CD4-positive, alpha-beta T cell (primary cell): ENCODE measurements at places on chromosomes 7 and 10.
A peak's percentile ranks its signal among the peaks of the same experiment; 100 is the strongest.

DNA sequence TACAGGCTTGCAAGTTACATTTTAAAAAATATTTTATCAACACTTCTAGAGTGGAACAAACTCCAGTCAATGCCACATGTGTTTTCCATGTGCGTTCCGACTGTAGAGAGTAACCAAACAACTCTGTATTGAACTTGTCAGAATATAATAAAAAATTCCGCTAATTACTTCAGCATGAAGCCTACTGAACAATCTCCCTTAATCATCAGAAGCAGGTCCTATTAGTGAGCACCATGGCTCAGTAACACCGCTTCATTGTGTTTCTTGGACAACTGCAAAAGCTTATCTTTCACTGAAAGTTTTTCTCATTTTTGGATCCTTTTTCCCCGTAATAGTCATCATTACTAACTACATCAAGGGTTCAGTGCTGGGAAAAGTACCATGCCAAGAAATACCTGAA is 117.0 kb downstream of the MKX start:
- DNase-seq = no peak

GRCh38 chr7:158804335-158804734 is 25.0 kb downstream of the ESYT2 start:
- DNase-seq = peak; percentile 53

DNA sequence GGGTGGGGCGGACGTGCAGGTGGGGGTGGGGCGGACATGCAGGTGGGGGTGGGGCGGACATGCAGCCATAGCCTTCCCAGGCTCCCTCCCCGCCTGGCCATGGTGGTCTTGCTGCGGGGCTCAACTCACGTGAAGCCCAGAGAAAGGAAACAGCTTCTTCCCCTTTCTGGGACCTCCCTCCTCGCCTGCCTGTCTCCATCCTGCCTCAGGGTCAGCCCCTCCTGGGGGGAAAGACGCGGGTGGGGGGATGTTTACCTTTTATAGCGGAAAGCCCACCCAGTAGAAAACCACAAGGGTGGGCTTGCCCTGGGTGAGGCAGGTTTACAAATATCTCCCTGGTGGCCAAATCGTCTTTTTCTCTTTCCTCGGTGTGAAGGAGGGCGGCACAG is 520.0 kb downstream of the GLRX3 start:
- DNase-seq = no peak

- no peak for DNase-seq
These were observed 28.2 kb upstream of the ZPBP start for GRCh38 chr7:50121286-50121685.
